ENCODE measurements at places on chromosomes 7 and 10.

DNA sequence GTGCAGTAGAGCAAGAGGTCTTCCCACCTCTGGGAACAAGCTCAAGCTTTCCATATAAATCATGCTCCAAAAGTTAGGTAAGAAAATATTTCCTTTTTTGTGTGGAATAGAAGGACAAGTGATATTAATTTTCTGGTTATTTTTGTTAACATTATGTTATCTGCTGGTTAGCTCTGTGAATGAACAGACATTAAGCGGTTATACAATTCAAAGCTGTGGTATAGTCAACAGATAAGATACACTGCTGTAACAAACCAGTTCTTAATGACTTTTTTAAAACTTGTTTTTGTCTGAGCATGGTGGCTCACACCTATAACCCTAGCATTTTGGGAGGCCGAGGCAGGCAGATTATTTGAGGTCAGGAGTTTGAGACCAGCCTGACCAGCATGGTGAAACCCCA lies 43.0 kb upstream of the PRKAR2B start:
- no peak for DNase-seq

DNA sequence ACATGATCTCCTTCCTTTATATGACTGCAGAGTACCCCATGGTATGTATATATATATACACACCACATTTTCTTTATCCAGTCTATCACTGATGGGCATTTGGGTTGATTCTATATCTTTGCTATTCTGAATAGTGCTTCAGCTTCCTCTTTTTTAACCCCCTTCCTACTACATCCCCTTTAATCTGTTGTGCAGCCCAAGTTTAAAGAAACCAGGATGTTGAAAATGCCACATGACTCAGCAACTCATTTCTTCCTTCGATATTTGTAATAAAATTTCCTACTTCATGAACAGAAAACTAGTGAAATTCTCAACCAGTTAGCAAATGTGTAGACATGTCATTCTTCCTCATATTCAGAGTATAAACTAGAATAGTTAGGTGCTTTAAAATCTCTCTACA lies 1245.7 kb upstream of the SORCS1 start:
- DNase-seq: no peak

- DNase-seq: no peak
These were observed 12.7 kb downstream of the STRA8 start for GRCh38 chr7:135246191-135246825.

DNA sequence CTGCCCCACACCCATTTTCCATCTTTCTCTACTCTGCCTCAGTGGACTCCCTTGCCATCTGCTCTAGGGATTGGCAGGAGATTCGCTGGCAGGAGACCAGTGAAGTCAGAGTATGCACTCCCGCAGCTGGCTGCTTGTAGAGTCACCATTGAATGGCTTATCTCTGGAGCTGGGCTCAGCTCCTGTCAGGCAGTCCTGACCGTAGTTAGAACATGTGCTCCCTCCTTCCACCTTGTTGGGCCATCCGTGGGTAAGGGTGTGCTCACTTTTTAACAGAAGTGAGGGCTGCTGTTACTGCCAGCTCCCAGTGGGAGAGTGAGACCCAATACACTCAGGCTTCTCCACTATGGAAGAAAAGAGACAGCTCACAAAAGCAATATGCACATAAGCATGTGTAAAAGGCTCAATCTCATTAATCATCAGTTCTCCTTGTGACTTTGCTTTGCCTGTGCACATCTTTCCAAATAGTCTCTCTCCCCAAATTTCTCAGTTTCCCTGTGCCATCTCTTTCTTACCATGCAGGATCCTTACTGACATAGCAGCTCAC lies 773.3 kb downstream of the GRID1 start:
- no peak for DNase-seq

GRCh38 chr7:39248041-39248691 lies 270.5 kb downstream of the POU6F2 start:
- no peak for DNase-seq

GRCh38 chr7:69598487-69599285 lies 411 bp downstream of the AUTS2 start:
- DNase-seq: no peak

GRCh38 chr7:322111-322671 lies 32.2 kb downstream of the FOXL3 start:
- peak; percentile 73 for DNase-seq

- DNase-seq: no peak
These were observed 49.6 kb downstream of the BPGM start for GRCh38 chr7:134696261-134696660.

DNA sequence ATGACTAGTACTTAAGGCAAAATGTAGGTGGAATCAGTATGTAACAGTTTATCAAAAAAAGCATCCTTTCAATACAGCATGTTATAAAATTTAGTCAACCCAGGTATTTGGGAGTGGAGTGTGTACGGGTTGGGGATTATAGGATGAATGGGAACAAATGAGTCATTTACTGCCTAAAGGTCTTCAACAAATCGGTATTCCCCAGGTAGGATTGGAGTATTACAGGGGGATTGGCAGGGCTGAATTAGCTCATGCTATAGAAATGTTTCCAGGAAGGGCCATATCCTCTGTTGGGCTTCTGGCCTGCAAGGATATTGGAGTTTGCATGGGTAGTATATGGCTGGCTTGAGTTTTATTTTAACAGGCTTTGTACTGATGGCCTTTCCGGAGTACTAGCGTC lies 723.7 kb downstream of the SORCS1 start:
- DNase-seq: no peak

- DNase-seq: no peak
These were observed 121.5 kb downstream of the KAT6B start for GRCh38 chr10:74947781-74948401.

DNA sequence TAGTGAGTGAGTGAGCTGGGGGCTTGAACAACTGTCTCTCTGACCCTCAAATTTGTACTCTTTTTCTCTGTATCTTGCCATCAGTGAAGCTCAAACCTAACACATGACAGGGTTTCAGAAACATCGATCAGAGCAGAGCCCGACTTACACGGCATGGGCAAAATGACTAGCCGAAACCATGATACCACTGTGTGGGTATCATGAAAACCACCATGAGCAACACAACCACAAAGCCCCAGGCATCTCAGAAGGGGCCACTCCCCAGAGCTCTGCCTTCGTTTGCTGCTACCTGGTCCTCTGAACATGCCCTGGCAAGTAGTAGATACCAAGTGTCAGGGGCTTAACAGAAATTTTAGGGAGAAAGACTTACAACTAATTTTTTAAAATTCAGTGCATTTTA lies 308.5 kb downstream of the WDR11 start:
- no peak for DNase-seq

- no peak for DNase-seq
These were observed 34.2 kb upstream of the SH2B2 start for GRCh38 chr7:102252366-102252982.

- no peak for DNase-seq
These were observed 7.9 kb upstream of the RASSF4 start for GRCh38 chr10:44951576-44952226.

DNA sequence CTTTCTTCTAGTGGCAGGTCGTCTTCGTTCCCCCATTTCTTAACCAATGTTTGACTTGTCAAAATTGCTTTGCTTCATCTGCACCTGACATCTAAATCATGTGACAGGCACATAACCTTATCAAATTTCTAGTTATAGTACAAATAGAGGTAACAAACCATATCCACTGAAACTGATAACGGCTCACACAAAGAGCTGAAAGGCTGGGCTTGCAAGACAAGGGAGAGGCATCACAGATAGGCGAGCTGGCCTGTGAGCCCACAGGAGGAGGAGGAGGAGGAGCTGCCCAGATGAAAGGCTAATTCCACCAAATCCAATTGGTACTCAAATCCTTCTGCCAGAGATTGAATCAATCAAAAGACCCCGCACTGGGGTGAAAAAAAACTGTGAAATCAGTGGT lies 80.2 kb upstream of the NEBL start:
- no peak for DNase-seq

DNA sequence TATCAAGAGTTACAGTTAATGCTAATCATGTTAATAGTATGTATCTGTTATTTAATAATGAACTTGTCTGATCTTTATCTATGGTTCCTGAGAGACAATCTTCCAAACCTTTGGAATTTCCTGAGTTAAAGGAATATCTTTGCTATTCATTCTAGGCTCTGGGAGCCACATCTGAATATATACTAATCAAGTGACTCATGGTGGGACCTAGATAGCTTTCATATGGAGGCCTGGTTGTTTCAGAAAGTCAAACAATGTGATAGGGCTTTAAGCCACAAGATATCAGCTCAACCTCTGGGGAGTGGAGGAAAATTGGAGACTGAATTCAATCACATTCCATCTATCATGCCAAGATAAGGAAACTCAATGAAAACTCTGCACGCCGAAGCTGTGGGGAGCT lies 746.4 kb downstream of the TNS3 start:
- no peak for DNase-seq

DNA sequence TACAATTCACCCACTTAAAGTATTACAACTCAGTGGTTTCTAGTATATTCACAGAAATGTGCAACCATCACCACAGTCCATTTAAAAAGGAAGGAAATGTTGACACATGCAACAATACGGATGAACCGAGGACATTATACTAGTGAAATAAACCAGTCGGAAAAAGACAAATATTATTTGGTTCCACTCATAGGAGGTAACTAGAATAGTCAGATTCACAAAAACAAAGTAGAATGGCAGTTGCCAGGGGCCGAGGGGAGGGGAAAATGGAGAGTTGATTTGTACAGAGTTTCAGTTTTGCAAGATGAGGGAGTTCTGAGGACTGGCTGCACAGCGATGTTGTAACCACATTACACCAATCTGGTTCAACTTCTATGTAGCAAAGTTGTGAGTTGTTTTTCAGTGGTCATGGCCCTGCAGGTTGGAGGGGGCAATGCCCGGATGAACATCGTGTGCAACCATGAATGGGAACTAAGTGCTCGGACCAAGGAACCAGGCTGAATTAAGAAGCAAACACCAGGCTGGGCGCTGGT lies 17.6 kb upstream of the TNPO3 start:
- DNase-seq: no peak

GRCh38 chr7:100200693-100201092 lies 19.1 kb upstream of the PVRIG start:
- no peak for DNase-seq

- DNase-seq: no peak
These were observed 185.1 kb downstream of the ATRNL1 start for GRCh38 chr10:115278294-115278693.

GRCh38 chr10:127921075-127921752 lies 14.3 kb downstream of the PTPRE start:
- DNase-seq: no peak

- no peak for DNase-seq
These were observed 56.8 kb downstream of the FAS start for GRCh38 chr10:89047397-89047796.

GRCh38 chr7:12584930-12585329 lies 14.4 kb downstream of the SCIN start:
- no peak for DNase-seq

GRCh38 chr10:132232023-132232951 lies 45.5 kb downstream of the DPYSL4 start:
- DNase-seq: no peak

- no peak for DNase-seq
These were observed 3.1 kb downstream of the KLLN start for GRCh38 chr10:87860156-87860795.

Measured in stimulated activated CD4-positive, alpha-beta T cell treated with anti-CD3 and anti-CD28 coated beads, Interleukin-1b, Interleukin-23, amount 100 ng/mL, for 1 hour (primary cell).